Activated CD4-positive, alpha-beta T cell treated with anti-CD3 and anti-CD28 coated beads for 24 hours (primary cell): ENCODE measurements at places on chromosomes 4 and X.

GRCh38 chr4:21554066-21554465 lies 394.5 kb downstream of the KCNIP4 start:
- DNase-seq, result no peak

- DNase-seq, result no peak
These were observed 117.3 kb downstream of the WDFY3 start for GRCh38 chr4:84849051-84849640.

- DNase-seq, result no peak
These were observed 353.9 kb downstream of the AFF2 start for GRCh38 chrX:148854306-148854705.

GRCh38 chrX:38142610-38143009 lies 78.1 kb downstream of the SRPX start:
- DNase-seq, result no peak

- DNase-seq, result no peak
These were observed 274.9 kb upstream of the GK2 start for GRCh38 chr4:79682801-79683530.
